T-helper 17 cell (primary cell): ENCODE measurements at places on chromosomes 5 and 9.

DNA sequence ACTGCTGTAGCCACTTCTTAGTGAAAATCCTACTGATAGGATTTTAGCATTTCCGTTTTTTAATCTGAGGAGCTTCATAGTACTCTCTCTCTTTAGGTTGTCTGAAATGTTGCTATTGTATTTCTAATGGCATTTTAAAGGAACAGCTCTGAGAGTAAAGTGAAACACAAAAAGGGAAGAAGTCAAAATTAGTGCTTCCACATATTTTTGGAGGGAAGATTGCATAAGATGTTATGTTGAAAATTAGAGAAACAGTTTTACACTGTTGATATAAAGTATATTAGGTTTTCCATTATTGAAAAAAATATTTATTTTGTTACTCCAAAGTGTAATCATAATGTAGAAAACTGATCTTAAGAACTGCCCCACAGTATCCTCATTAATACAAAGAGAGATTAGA lies 525.1 kb downstream of the TAF11L14 start:
- no peak for DNase-seq

GRCh38 chr9:21758540-21758939 lies 43.9 kb upstream of the MTAP start:
- no peak for DNase-seq

- DNase-seq = no peak
Observed at GRCh38 chr9:35690614-35691333, 1.0 kb upstream of the TPM2 start.

- DNase-seq = no peak
Observed at GRCh38 chr5:123035360-123035917, 1.1 kb downstream of the PPIC start.

DNA sequence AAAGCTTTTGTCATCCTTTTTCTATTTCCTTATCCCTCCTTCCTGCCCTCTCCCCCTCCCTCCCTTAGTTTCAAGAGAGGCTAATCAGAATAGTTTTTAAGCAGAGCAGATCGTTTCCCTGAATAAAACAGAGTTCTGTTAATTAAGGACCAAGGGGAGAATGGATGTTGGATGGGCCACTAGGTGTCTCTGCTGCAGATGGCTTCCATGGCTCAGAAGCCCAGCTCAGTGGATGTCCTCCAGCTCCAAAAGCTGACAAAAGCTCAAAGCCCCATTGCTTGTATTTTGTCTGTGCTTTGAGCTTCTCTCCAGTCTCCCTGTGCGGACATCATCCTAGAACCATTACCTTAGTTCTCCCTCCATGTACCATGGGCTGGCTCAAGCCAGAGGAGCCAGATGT lies 21.0 kb upstream of the NPR3 start:
- no peak for DNase-seq

DNA sequence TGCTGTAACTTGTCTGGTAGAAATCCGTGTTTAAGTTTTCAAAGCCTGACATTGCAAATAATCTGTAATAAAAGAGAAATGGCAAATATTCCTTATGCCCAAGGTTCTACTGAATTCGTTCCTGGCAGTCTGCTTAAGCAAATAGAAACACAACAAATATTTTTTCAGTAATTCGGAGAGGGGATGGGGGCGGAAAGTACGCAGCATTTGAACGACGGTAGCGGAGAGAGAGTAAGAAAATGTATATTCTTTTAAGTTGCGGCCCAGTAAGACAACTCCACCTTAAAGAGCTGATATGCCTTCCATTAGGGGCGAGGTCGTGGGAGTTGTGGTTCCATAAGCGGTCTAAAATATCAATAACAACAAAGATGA lies 569 bp downstream of the YIPF5 start:
- DNase-seq = no peak

DNA sequence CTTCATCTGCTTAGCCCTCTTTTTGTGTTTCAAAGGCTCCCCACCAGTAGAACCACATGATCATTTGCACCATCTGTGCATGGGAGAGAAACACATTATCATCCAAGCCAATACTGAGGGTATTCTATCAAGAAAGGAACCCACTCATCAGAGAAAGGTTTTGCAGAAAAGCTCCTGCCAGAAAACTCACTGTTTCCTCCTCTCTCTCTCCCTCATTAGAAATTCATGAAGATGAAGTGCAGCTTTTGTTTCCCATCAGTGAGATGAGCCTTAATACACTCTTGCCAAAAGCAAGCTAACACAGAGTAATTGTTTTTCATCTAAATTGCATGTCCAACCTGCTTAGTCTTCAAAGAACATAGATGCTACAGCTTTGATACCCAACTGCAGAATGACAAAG lies 142.4 kb upstream of the GRAMD2B start:
- no peak for DNase-seq

DNA sequence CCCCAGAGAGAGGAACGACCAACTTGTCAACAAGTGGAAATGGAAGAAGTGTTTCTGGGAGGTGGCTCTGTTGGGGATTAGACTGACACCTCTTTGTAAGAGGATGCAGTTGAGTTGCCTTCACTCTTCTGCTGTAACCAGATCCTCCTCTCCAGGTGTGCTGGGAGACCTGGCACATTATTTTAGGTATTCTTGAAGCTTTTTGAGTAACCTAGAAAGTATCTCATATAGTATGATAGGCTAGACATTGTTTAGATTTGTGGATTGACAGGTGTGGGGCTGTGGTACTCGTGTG lies 21.6 kb downstream of the SNX30 start:
- DNase-seq = no peak

DNA sequence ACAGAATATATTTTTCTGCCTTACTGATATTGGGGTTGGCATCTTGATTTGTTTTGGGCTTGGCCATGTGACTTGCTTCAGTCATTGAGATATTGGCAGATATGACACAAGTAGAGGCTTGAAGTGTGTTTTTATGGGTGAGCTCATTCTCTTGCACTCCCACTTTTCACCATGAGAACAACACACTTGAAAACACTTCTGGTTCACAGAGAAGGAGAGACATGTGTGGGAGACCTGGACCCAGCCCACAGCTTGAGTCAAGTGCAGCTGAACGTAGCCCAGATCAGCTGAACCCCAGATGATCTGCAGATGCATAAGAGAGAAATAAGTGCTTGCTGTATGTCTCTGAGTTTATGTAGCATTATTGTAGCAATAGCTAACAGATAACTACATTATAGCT lies 155.4 kb downstream of the SEMA6A start:
- no peak for DNase-seq

GRCh38 chr5:38400365-38400764 lies 142.0 kb downstream of the EGFLAM start:
- DNase-seq = no peak

DNA sequence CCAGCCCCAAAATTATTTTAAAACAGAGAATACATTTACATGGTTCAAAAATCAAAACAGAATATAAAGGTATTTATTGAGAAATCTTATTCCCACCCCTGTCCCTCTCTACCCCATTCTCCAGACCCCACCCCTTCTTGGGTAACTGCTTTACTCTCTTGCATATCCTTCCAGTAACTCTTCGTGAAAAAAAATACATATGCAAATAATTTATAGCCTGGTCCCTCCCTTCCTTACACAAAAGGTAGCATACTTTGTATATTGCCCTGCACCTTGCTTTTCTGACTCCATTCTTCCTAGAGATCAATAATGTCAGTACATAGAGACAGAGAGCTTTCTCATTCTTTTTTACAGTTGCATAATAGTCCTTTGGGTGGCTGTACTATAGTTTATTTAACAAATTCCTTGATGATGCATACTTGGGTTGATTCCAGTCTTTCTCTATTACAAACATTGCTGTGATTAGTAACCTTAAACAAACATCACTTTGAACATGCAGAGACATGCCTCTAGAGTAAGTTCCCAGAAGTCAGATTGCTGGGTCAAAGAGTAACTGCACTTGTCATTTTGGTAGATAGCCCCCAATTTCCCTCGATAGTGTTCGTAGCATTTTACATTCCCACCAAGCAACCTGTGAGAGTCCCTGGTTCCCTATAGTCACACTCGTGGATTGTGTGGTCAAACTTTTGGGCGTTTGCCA lies 47.9 kb downstream of the STOM start:
- DNase-seq = no peak

- DNase-seq = no peak
Observed at GRCh38 chr5:120088836-120089235, 375.3 kb upstream of the PRR16 start.

DNA sequence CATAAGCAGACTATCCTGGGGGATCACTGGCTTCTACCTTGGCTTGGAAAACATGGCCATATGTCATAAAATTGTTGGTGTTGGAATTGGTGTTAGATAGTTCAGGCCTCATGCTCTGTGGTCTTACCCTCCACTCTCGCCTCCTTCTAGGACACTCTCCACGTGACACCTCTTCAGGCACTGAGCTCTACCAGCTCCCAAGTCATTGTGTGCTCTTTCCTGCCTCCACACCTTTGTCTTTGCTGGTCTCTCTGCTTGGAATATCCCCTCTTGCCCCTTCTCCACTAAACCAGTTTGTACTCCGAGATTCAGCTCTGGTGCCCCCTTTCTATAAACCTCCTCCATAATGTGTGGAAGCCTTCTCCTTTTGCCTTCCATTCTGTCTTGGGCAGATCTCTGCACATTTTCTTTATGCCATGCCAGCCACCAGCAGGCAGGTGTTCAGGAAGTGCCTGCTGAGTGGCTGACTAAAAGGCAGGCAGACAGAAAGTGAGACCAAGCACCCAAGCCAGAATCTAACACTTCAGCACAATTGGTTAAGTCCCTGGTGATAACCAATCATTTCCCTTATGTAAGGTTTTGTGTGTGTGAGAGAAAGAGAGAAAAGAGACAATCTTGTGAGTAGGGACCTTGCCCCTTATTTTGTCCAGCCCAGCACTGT lies 37.7 kb downstream of the SAR1B start:
- DNase-seq = no peak

- DNase-seq = no peak
Observed at GRCh38 chr9:74379718-74380117, 117.4 kb upstream of the RORB start.

DNA sequence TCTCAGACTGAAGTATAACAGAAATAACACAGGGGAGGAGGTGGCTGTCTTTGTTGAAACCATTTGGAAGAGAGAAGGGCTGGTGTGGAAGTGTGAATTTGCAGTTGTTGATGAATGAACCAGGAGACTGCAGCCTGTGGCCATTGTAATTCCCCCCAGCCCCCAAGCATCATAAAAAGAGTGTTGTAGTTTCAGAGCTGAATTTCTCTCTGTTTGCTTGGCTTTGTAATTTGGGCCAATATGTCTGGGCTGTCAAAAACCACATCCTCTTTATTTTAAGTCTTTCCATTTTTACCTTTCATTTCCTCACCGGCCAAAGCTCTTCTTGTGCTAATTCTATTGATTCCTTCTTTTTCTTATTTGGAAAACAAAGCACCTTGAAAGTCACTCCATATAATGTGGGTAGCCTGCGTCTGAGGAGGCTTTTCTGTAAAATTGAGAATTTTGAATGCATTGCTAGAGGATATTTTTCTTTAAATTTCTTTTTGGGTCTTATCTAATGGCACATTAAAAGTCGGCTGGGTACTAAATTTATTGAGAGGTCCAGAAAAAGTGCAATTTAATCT lies 383.3 kb downstream of the OSTF1 start:
- no peak for DNase-seq

- no peak for DNase-seq
Observed at GRCh38 chr5:119743927-119744326, 114.6 kb downstream of the FAM170A start.

GRCh38 chr9:81722277-81722676 lies 32.9 kb upstream of the TLE1 start:
- no peak for DNase-seq

DNA sequence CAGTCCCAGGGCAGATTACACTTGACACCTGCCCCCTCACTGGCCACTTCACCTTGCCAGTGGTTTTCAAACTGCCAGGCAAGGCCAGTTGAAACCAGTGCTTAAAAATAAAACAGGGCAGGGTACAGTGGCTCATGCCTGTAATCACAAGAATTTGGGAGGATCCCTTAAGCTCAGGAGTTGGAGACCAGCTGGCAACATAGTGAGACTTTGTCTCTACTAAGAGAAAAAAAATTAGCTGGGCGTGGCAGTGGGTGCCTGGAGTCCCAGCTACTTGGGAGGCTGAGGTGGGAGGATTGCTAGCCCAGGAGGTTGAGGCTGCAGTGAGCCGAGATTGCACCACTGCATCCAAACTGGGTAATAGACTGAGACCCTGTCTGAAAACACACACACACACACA lies 58.1 kb downstream of the ROPN1L start:
- no peak for DNase-seq

GRCh38 chr5:38284384-38284783 lies 26.0 kb downstream of the EGFLAM start:
- DNase-seq = no peak

GRCh38 chr5:174459071-174459702 lies 265.2 kb upstream of the MSX2 start:
- DNase-seq = no peak

DNA sequence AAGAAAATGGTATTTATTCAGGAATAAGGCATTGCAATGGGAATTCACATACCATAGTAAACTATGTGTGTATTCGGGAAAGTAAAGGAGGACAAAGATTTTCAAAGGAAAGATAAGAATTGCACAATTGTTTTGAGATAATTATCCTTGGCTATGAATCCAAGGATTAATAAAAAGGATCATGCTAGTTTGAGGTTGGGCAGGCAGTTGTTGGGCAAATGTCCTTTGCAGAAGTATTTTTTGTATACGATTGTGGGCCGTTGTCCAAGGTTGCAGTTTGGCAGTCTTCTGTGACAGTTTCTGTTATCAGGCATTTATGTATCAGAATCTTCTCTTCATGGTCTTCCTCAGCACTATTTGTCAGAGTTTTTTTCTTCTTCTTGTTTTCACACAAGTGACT lies 10.6 kb upstream of the UBAP2 start:
- DNase-seq = no peak

DNA sequence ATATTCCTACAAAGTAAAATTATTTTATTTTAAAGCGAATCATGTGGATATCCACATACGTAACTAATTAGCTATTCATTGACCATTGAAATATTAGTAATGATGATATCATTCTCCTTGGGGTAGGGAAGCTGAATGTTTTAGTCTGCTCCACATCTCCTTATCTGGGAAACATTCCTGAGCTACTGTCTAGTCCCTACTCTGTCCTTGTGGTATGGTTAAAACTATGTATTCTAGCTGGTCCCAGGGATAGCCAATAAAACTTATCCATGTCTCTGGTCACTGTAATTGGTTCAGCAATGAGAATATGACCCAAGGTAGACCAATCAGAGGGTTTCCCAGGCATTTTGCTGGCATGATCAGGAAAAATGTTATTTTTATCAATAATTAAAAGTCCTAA lies 76.0 kb upstream of the DAP start:
- DNase-seq = no peak

- no peak for DNase-seq
Observed at GRCh38 chr5:27855491-27855890, 817.1 kb upstream of the CDH9 start.
